ENCODE measurements at places on chromosomes 3 and 15. TPM values are rescaled to one million over a fixed set of nuclear protein-coding genes. Genes with fewer than 3 reads are reported as not detected.

UBE2E2 gene
- total RNA-seq = 111 TPM

DNA sequence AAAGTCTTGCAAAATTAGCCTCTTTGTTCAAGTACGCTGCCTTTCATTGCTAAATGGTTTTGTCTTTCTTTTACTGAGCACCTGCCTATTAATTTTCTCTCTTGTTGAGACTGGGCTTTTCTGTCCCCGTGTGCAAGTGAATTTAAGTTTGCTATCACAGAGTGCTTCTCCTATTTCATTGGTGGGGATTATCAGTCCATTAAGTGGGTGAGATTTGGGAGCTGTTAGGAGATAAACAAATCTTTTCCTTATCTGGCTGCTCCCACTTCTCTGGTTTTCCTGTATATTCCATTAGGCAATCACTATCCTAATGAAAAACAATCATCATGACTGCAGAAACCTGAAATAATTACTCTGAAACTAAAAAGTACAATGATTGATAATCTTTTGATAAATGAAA is 254.2 kb downstream of the NR1D2 start:
- no peak for DNase-seq

SLC15A2 gene
- total RNA-seq = 7.7 TPM

FAM227B gene
- 4.7 TPM for total RNA-seq

MYO5C gene
- 8.0 TPM for total RNA-seq

CPN2 gene
- 0.10 TPM for total RNA-seq

DNA sequence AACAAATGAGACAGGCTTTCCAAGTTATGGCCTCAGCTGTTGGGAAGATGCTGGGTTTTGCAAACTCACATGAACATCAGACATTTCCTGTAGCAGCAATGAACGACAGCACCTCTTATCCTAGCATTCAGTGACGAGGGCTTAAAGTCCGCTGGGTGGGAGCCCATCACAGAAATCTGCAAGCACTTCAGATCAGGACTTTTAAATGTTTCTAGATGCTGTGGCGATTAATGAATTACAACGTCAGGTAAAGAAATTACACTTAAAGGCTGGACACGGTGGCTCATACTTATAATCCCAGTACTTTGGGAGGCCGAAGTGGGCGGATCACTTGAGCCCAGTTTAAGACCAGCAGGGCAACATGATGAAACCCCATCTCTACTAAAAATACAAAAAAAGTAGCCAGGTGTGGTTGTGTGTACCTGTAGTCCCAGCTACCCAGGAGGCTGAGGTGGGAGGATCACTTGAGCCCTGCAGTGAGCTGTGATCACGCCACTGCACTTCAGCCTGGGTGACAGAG is 3.9 kb downstream of the AEN start:
- peak; percentile 71 for DNase-seq
